ENCODE measurements at places on chromosomes 4 and X.

DNA sequence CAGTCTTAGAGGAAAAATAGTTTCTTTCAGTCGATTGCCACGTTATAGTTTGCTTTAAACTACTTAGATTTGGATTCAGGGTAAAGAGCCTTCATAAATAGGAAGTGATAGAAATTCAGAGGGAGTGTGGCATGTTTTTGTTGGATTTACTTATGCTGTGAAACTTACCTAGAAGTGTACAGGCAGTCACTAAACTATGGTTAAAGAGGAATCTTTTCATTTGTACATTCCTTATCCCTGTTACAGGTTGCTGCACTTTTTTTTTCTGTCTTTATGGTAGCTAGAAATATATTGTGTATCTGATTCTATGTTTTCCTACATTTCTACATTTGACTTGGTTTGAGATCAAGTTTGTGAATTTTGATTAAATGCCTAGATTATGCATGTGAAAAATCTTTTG is 19.1 kb downstream of the WWC2 start:
- DNase-seq: no peak

- DNase-seq: no peak
Observed at GRCh38 chr4:61556277-61556676, 356.2 kb downstream of the ADGRL3 start.

DNA sequence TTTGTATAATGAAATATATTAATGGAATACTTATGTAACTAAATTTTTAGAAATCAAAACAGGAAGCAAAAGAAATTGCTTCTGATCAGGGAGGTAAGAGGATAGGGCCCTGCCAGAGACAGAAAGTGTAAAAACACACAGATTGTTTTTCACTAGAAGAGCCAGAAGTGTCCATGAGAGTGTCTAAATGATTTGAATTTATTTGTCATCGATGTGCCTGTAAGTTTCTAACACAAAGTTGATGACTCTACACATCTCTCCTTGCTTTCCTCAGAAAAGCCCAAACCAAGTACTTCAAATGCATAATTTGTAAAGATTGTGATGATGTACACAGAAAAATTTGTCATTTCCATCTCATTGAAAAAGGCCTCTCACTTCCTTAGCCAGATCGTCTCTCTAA is 80.6 kb downstream of the TMEM156 start:
- no peak for DNase-seq

GRCh38 chrX:133465254-133465653 is 50.0 kb upstream of the GPC4 start:
- no peak for DNase-seq

DNA sequence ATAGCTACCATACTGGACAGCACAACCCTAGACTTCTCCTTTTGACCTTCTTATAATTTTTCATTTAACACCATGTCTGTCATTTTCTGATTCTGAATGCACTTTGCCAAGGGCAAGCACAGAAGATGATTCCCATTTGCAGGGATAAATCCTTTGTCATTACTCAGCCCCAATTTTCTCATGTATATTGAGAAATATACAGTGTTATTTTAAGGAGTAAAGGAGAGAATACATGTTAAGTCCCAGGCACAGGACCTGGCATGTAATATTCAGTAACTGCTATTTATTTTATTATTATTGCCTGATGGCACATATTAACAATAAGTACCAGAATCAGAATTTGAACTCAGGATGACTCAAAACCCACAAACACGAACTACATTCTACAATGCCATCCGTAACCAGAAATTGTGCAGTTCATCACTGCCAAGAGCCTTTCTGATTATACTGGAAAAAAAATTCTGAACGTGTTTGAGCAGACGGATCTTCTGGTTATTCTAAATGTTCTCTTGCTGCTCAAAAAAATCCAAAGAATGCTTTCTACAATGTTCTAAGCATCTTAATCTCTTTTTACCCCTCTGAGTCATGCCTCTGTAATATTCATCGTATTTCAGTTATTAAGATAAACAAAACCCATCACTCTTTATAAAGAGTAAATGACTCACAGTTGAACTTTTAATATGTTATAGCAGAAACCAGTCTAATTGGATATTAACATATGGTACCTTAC is 170.0 kb downstream of the MID1 start:
- DNase-seq: no peak
